ENCODE measurements at places on chromosomes 12 and 14.

DNA sequence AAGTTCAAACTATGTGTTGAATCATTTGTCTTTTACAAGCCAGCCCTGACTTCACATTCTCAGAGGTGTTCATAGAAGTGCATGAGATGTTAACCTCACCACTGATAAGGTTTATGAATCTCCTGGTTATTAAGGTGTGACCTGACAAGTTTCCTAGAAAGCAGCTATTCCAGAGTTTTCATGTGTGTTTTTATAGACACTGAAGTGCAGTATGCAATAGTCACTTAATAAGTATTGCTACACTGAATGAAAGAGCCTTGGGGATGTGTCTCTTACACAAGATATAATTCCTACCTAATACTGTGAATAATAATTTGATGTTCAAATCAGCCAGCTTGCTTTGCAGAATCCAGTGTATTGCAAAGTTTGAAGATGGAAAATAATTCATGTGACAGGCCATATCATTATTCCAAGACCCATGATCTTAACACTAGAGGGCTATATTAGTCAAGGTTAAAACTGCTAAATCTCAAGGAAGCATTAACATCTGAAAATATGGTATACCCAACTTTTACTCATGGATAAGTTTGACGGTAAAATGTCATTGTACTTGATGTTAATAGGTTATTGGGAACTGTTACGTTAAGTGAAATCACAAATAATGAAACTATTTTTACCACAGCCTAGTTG, 13.0 kb downstream of the SLC25A3 start:
- no peak for DNase-seq

- no peak for DNase-seq
Observed at GRCh38 chr12:31001581-31002360, 71.9 kb upstream of the DDX11 start.

DNA sequence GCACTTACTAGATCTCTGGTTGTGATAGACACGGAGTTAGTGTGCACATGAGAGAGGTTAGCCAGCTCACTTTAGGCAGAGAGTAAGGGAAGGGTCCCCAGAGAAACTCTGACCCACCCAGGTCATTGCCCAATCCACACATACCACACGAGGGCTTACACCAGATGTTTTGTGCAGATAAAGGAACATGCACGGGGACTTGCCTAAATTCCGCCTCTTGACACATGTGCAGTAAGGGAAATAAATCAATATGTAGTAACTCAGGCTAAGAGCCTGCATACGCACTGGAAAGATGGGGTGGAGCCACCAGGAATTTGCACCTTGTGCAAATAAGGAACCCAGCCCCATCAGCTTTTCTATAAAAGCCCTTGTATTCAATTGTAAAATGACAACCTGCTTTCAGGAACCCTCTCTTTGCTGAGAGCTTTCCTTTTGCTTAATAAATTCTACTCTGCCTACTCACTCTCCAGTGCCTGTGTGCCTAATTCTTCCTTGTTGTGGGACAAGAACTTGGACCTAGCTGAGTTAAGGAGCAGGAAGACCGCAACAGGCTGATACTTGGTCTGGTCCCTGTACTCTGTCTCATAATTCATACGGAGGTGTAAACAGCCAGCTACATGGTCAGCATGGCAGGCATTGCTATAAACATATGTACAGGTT, 120.2 kb downstream of the EMP1 start:
- DNase-seq: no peak

- DNase-seq: no peak
Observed at GRCh38 chr12:110896559-110896958, 23.8 kb downstream of the MYL2 start.

DNA sequence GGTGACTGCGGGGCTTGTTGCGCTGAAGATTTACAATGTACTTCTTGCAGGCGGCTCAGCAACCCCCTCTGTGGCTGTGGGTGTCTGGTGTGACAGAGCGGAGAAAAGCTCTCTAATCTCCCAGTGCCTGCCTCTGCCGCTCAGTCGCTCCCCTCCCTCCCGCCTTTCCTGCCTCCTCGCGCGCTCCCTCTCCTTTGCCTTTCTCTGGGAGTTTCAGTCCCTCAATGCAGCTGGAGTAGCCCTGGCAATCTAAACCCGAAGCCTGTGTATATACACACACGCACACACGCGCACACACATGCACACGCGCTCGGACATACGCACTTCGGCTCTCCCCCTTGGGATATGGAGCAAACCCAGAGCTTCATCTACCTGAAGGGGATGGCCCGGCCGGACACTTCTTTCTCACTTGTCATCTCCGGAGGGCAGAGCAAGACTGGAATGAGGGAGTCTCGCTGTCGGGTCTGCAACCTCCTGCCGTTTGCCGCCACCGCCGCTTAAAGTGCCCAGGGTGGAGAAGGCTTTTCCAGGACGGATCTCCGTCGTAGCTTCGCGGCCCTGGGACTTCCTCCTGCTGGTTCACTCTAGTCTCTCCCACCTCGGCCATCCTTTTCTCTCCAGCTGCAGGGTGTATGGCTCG, 599 bp upstream of the TRHDE start:
- DNase-seq: peak; percentile 47

GRCh38 chr14:91311284-91311662, 66.8 kb upstream of the GPR68 start:
- DNase-seq: no peak

- DNase-seq: no peak
Observed at GRCh38 chr12:22350886-22351285, 16.4 kb upstream of the ST8SIA1 start.

DNA sequence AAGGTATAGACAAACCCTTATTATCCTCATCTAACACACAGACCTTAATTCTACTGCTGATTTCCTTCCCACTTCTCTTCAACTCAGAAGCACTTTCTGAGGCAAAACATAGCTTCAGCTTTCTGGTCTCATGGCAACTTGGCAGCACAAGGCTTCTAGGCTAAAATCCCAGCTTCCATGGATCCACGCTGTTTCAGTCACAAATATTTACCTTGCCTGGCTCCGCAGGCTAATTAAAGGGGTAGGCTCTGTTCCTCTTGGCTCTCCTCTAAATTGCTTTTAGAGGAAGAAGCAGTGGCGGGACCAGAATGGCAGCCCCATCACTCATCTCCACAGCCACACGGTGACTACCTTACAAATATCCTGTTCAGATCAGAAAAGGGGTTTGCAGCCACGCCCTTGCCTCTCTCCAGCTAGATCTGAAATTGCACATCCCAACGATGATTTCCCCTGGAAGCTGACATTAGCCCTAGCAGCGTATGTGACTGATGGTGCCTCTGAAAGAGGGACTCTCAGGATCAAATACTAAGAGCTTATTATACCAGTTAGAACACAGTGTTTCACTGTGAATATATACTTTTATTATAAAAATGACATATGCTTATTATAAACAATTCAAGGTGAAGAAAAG, 221.5 kb upstream of the NUDT4 start:
- peak; percentile 95 for DNase-seq

DNA sequence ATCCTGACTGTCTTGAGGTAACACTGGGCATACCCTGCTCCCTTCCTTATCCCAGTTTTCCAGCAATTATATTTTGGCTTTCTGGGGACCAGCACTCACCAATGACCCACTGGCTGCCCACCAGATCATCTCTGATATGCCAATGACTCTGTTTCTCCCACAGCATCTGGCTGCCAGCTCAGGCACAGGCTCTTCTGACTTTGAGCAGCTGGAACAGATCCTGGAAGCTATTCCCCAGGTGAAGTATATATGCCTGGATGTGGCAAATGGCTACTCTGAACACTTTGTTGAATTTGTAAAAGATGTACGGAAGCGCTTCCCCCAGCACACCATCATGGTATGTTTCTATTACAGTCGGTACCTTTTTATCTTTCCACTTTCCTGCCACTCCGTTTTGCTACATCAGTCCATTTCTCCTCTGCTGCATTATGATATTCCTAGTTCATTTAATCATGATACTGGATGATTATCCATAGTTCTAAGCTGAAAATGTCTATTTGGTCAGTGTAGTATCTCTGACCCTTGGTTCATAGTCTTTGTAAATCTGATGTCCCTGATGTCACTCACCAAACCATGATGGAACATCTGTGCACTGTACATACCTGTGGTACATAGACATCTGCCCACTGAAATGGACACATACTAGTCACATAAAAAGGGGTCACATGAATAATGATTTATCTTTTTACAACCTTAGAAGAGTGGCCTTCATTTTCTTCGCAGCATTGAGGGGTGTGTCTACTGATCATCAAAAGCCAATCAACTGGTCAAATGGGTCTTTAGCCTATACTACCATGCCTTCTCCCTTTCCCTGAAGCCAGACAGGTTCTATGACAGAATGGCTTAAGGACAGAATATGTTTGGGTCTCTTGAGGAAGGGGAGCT, 3.3 kb downstream of the GMPR2 start:
- no peak for DNase-seq

DNA sequence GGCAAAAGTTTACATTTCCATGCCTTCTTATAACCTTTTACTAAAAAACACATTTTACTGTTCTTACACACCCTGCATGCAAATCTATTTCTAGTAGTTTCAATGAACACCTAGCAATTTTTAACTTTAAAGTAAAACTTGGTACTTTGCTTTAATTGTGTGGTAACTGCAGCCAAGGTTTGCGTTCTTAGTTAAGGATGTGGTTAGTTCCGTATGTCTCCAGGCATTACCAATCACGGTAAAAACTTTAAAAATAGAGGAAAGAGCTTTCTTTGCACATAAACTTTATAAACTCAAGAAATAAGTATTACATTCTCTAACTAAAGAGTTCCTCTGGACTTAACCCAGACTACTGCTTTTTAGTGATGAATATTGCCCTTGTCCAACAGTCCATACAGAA, 795.2 kb downstream of the SLC16A7 start:
- no peak for DNase-seq

DNA sequence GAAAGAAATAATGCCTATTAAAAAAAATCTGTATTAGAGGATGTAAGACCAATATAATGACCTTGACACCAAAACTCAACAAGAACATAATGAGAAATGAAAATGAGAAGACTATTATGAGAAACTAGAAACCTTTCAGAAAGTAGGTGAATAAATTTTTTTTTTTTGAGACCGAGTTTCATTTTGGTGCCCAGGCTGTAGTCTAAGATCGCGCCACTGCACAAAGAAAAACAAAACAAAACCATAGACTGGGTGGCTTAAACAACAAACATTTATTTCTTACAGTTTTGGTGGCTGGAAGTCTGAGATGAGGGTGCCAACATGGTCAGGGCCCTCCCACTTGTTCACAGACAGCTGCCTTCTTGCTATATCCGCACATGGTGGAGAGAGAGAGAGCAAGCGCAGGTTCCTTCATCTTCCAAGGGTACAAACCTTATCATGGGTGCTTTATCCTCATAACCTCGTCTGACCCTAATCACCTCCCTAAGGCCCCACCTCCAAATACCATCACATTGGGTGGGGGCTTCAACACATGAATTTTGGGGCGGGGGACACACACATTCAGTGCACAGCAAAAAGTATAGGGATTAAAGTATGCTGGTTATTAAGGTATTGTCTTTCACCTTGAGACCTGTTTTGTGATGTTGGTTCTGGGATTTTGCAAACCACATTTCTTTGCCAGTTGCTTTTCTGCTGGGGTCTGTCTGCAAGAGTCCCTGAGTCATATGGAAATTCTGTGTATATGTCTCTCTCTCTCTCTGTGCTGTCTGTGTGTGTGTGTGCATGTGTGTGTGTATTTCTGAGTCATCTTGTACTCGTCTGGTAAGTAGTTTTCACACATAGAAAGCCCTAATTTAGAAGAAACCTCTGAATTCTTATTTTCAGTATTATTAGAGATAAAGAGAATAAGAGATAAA, 26.2 kb downstream of the ZCRB1 start:
- no peak for DNase-seq

- DNase-seq: no peak
Observed at GRCh38 chr12:108814462-108815211, 42.7 kb downstream of the SSH1 start.

DNA sequence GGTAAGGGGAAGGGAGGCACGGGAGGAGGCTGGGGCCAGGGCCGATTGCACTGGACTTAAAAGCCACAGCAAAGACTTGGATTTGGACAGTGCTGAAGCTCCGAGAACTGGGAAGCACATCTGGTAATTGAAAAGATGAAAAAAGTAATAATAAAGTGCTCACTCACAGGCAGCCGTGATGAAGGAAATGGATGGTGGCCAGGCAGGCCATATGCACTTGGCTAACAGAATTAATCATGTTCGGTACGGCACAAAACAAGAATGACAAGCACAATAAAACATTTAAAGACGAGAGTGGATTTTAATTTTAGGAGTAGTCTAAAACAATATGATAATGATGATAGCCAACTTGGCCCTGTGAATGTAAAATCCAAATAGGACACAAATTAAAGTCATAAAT, 154.3 kb downstream of the VRK1 start:
- no peak for DNase-seq

DNA sequence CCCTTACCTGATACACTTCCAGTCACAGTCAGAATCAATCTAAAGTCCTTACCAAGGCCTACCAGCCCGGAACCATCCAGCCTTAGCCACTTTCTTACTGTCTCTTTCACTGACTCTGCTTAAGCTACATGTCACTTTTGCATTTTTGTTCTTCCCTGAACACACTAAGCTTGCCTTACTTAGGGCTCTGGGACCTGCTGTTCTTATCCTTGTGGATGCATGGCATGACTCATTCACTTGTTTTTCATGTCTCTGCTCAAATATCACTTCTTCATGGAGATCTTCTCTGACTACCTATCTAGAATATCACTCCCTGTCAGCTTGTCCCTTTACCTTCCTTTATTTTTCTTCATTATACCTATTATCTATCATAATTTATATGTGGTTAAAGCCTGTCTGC, 65.6 kb upstream of the ZDHHC17 start:
- DNase-seq: no peak

DNA sequence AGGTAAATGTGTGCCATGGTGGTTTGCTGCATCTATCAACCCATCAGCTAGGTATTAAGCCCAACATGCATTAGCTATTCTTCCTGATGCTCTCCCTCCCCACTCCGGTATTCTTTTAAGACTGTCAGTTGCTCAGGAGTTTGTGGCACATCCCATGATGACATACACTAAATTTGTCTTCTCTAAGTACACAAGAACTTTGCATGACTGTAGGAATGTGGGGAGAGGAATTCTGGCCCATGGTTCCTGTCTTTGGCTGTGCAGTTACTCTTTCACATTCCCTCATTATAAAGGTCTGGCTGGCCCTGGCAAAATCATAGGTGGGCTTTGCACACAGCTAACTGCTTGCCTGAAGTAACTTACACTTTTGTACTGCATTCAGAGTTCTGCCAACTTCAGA, 30.3 kb downstream of the HMGA2 start:
- DNase-seq: no peak

- peak; percentile 17 for DNase-seq
Observed at GRCh38 chr14:38662781-38663180, 406.9 kb upstream of the CLEC14A start.

DNA sequence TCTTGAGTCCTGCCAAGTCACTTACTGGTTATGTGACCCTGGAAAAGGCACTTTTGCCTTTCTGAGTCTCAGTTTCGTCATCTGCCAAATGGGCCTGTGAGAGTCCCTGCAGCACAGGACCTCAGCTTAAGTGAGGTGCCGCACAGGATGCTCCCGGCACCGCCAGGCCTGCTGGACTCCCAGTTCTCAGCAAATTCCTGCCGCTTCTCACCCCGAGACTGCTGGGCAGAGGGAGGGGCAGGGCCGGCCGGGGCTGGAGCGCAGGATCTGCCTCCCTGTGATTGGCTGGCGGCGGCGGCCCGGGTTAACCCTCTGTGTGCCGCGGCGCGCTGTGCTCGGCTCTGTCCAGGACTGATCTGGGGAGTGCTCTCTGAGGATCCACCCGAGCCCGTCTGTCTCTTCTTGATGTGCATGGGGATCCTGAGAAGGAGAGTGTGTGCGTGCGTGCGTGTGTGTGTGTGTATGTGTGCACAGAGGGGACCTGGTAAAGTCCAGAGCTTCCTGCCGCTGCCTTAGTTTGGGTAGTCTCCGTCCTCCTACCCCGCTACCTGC, 8.6 kb downstream of the SETD1B start:
- peak; percentile 26 for DNase-seq
